Fibroblast of villous mesenchyme (primary cell): ENCODE measurements at places on chromosomes 4 and X. TPM values are rescaled to one million over a fixed set of nuclear protein-coding genes. Genes with fewer than 3 reads are reported as not detected.

IGFBP7 gene
- total RNA-seq = 234 and 417 TPM in 2 replicates

- DNase-seq = no peak
Observed at GRCh38 chrX:87515836-87516235, 1.8 kb upstream of the KLHL4 start.

DNA sequence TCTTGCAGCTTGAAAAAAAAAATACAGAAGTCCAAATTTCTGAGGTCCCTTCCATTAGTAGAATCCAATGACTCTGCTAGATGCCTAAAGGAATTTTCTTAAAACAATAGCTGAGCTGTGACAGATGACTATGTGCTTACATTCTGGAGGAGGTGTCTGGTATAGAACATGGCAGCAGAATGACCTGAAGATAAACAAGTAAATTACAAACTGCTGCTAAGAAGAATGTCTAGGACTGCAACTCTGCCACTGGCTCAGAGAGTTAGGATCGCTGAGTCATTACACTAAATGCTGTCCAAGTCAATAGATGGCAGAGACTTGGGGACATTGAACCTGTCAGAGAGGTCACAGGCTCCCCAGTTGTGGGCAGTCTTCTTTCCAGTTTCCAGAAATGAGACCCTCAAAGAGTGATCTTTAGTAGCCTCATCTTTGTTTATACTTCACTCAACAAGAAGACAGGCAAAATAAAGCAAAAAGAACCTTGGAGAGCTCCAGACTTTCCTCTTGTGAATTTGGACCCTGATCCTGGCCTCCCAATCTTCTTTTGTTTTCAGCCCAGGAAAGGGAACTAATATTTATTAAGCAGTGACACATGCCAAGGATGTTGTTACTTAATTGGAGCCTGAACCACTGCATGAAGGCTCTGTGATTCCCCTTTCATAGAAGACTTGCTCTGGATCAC lies 56.4 kb upstream of the SCML1 start:
- peak; percentile 3 for DNase-seq

FGF2 gene
- total RNA-seq = 66.0 and 176 TPM in 2 replicates

DNA sequence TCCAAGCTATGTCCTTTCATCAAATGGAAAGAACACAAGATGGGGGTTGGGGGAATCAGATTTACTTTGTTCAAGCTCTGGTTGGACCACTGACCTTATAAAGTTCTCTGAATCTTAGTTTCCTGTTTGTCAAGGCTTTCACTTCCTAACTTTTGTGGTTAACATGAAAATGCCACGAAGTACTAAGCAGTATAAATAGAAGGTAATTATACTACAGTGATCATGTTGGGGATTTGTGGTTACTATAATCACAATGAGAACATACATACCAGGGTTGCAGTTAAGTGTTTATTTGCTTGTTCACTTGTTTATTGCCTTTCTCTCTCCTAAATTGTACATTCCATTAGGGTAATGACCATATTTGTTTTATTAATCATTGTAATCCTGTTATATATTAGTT lies 53.2 kb downstream of the SPRY1 start:
- peak; percentile 66 for DNase-seq

DNA sequence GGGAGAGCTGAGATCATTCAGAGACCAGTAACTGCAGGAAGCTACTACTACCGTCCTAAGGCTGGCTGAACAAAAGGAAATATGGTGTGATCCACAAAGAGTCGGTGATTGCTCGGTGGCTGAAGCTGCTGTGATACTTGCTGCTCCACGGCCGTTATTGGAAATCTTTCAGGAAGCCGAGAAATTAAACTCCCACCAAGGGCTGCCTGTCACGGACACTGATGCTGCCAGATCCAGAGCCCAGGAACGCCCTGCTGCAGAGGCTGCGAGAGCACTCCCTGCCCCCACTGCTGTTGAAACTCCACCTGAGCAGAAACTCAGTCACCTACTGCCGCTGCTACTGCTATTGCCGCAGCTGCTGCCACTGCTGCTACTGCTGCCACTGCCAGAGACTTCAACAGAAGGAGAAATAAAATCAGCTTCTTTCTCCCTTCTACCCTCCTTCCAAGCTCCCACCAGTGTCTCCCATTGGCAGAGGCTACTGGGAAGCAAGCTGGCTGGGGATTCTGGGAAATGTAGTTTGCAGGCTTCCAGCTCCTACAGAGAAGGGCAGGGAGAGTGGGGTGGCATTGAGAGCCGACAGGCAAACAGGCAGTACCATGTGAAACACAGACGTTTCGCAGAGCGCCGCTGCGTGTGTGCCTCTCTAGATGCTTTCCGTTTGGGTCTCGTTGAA lies 126.0 kb upstream of the ENPP6 start:
- peak; percentile 75 for DNase-seq

- no peak for DNase-seq
Observed at GRCh38 chr4:153466949-153467896, 1.1 kb downstream of the TMEM131L start.

DNA sequence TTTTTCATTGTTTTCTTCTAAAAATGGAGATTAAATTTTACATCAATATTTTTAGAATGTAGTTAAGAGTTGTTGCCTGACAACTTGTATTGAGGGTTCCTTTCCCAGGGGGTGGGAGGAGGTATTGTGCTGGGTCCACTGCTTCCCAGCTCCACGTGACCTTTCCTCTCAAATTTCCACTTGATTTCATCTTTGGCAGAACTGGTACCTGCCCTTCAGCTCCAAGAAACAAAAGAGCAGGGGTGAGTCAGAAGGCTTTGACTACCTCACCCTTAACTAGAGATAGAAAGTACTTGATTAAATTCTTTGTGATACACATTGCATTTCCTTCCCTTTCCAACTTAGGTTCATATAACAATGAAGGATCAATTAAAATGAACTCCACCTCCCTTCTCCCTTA lies 19.7 kb downstream of the TRIM2 start:
- DNase-seq = no peak

CSAG1 gene
- not detected in 2 replicates for total RNA-seq

GRCh38 chr4:53582194-53582593 lies 9.1 kb downstream of the LNX1 start:
- no peak for DNase-seq

DNA sequence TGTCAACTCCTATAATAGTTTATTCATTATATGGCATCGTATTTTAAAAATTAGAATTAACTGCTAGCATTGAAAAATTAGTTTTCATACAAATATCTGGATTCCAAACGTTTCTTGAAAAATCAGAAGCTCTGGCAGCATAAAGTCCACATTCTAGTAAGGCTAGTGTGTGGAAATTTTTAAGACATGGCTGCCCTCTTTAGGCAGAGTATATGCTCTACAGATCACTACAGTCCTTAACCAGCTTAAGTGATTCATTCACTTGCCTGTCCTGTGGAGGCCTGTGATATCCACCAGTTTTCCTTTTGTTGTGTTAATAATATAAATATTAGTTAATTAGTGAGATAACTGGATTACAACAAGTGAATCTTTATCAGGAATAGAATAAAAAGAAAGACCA lies 287.2 kb downstream of the OPHN1 start:
- peak; percentile 32 for DNase-seq

- DNase-seq = peak; percentile 4
Observed at GRCh38 chr4:146308951-146309350, 94.6 kb downstream of the REELD1 start.

GRCh38 chrX:65595460-65595876 lies 60.9 kb upstream of the LAS1L start:
- peak; percentile 95 for DNase-seq

DNA sequence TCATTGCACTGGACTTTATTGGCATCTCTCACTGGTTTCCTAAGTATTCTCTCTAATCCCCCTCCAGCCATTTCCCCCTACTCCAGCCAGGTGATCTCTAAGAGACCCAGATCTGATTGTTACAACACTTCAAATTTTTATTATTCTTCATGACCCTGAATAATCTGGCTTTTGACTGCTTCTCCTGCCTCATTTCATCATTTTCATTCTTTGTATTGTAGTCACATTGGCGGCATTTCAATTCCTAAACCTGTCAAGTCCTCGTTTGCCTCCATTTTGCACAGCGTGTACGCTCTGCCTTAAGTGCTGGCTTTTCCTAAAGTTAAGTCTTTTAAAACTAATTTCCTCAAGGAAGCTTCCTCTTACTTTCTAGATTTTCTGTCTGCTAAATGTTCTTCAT lies 31.6 kb downstream of the UBE2K start:
- peak; percentile 49 for DNase-seq

CORIN gene
- total RNA-seq = 3.2 and 5.6 TPM in 2 replicates

CXCR3 gene
- total RNA-seq = not detected in 2 replicates

MAGEA10 gene
- total RNA-seq = not detected in 2 replicates

DNA sequence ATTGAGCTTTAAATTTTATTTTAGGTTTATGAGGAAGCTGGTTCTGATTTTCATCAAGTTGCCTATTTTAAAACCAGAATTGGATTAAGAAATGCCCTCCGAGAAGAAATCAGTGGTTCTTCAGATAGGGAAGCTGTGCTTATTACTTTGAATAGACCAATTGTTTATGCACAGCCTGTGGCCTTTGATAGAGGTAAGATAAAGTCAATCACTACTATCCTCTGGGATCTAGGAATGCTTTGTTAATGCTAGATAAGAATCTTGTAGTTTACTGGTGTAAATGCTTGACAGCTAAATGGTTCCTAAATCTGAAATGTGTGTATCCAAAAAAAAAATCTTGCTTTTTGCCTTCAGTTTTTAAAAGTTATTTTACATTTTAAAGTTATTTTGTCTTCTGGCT lies 73.0 kb upstream of the ADAD1 start:
- DNase-seq = no peak
